Natural killer cell (primary cell): ENCODE measurements at places on chromosomes 2 and 18. TPM values are rescaled to one million over a fixed set of nuclear protein-coding genes. Genes with fewer than 3 reads are reported as not detected.

The NEB gene
- 5.0 TPM for total RNA-seq

GRCh38 chr18:31591113-31591512, 564 bp upstream of the TTR start:
- DNase-seq: no peak

DNA sequence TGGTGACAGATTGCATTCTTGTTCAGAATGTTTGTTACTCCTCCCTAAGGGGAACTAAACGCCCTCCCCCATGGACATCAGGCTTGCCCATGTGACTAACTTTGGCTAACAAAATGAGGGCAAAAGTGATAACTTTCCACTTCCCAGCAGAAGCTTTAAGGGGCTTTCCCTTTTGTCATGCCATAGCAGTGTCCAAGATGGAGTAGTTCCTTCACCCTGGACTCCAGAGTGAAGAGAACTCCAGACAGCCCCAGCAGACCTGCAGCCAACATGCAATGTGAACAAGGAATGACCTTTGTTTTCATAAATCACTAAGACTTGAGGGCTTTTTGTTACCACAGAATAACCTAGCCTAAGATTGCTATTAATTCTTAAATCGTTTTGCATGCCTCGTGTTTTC, 163.5 kb downstream of the ZEB2 start:
- DNase-seq: no peak

GRCh38 chr2:23530909-23531276, 145.9 kb downstream of the KLHL29 start:
- DNase-seq: no peak

DNA sequence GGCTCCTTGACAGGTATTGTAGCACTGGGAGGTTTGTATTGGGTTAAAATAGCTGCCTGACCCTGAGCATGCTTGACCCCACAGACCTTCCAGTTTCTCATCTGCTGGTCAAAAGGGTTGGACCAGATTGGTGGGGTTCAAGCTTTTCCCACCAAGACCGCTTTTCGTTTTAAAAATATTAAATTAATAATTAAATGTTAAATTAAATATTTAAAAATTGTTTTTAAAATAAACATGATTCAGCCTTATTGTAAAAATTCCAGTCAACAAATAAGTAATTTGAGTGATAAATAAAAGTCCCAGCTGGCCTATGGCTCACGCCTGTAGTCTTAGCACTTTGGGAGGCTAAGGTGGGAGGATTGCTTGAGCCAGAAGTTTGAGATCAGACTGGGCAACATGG, 36.6 kb upstream of the MCFD2 start:
- DNase-seq: no peak

DNA sequence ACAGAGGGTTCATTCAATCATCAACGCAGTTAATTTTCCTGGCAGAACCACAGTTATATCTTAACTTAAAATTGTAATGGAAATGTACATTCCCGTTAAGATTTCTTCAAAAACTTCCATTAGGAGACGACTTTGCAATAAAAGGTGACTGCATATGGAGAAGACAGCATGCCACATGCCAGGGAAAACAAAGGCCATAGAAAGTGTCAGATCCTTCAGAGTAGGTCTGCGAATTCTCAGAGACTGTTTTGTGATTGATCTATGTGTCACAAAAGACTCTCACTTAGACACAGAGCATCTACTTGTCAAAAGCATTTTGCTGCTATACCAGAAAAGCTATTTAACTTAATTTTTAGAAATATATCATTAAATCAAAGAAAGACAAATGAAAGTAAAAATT, 274.6 kb downstream of the DPP10 start:
- no peak for DNase-seq
